ENCODE measurements at places on chromosomes 12 and 14.

GRCh38 chr14:32920696-32921276 lies 17.9 kb upstream of the NPAS3 start:
- no peak for DNase-seq

GRCh38 chr12:101697197-101697929 lies at the start of gene CHPT1:
TSS of gene CHPT1 (plus strand) at chr12:101697640. CDS start at chr12:101697862, 222 bp downstream.
- DNase-seq: peak; percentile 31

DNA sequence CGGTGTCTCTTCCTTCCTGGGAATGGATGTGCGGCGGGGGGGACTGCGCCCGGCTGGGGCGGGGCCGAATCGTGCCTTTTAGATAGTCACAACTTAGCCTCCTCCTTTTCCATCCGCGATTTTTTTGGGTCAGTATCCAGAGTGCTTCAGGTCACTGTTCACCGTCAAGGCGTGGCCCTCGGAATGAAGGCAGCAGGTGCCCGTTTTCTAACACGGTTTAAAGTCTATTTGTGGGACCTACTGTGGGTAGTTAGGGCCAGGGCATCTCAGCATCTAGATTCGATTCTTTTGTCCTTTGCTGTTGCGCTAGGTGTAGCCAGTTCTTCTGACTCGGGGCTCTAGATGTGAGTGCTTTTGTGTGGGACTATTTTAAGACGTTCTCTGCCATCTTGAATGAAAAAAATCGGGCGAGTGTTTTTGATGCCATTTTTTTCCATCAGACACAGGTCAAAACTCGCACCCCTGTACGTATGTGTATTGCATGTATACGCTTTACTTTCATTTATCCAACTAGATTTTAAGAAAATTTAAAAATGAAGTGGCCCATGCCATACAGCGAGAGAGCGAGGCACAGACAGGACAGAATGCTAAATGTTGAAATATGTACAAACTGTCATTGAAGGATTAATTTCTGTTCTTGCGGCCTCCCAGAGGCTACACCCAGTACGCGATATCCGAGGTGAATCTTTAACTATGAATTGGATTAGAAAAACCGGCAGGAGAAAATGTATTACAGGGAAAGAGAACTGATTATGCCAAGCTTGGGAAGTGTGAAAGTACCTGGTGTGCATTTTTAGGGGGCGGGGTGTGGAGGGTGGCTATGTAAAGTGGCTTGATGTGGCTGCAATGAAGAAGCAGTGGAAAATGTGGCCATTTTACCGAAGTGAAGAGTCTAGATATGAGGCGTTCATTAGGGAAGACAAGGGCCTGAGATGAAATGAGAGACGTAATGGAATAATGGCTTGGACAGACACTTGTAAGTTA lies 835 bp downstream of the VEZT start:
- no peak for DNase-seq

DNA sequence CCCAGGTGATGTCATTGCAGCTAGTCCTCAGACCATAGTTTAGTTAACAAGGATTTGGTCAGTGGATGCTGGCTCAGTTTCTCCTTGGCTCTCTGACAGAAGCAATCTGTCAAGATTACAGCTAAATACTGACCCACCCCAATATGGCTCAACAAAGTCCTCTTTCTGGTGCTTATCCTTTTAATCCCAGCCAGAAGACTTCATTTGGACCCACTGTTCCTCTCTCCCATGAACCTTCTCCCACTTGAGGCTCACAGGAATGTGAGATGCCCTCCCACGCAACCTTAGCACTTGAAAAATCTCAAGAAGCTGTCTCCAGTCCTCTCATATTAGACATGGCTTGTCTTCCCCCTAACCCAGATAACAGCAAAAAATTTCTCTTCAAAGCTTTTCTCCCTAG lies 47.7 kb downstream of the C12orf50 start:
- DNase-seq: no peak

DNA sequence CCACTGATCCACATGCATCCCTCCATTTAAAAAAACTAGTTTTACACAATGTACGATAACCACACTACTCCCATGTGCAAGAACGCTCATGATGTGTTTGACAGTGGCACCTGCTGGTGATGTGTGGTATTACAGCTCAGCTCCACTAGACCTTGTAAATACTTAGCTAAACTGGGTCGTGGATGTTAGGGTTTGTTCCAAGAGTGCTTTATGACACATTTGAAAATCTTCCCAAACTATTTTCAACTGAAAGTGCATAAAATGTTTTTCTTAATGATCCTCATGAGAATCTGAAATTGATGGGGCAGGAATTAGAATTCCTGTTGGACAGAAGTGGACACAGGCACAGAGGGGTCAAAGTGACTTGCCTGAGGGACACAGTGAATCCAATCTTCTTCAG lies 99.2 kb downstream of the SCARB1 start:
- peak; percentile 27 for DNase-seq

DNA sequence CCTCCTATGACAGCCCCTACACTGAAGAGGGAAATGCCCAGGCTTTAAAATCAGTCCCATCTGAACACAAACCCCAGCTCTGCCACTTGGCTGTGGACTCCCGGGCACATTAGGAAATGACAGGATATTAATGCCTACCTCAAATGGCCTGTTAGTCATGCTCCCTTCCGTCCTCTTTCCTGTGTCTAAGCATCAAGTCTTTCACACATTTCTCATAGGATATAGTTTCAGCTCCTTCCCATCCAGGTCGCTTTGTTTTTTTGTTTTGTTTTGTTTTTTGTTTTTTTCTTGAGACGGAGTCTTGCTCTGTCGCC lies 16.1 kb downstream of the PLEK2 start:
- no peak for DNase-seq
